ENCODE measurements at places on chromosomes 5 and 9.

GRCh38 chr5:15203376-15203775 lies 296.6 kb upstream of the FBXL7 start:
- DNase-seq = no peak

DNA sequence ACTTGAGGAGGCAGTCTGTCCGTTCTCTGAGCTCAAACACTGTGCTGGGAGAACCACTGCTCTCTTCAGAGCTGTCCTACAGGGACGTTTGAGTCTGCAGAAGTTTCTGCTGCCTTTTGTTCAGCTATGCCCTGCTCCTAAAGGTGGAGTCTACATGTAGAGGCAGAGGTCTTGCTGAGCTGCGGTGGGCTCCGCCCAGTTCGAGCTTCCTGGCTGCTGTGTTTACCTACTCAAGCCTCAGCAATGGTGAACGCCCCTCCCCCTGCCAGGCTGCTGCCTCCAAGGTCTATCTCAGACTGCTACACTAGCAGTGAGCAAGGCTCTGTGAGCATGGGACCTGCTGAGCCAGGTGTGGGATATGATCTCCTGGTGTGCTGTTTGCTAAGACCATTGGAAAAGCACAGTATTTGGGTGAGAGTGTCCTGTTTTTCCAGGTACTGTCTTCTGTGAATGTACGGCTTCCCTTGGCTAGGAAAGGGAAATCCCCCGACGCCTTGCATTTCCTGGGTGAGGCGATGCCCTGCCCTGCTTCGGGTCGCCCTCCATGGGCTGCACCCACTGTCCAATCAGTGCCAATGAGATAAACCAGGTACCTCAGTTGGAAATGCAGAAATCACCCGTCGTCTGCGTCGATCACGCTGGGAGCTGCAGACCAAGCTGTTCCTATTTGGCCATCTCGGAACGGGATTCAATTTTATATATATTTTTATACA lies 58.5 kb downstream of the CNTRL start:
- DNase-seq = no peak

DNA sequence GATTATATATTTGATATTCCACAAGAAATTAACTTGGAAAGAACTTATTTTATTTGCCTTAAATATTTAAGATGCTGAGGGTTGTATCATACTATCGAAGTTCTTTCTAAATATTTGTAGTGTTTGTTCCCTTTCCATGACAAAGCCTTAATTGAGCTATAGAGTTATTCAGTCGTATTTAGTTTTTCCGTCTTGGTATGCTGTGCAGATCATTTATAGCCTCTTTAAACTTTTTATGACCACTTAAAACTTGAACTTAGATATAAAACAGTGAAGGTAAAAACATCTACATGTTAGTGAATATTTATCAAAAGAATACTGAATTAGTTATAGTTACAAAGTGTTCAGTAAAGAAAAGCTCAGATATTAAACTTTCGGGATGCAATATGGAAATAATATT lies 74.4 kb downstream of the PARP8 start:
- no peak for DNase-seq

GRCh38 chr5:67496051-67496450 lies 299.5 kb upstream of the CD180 start:
- DNase-seq = no peak

DNA sequence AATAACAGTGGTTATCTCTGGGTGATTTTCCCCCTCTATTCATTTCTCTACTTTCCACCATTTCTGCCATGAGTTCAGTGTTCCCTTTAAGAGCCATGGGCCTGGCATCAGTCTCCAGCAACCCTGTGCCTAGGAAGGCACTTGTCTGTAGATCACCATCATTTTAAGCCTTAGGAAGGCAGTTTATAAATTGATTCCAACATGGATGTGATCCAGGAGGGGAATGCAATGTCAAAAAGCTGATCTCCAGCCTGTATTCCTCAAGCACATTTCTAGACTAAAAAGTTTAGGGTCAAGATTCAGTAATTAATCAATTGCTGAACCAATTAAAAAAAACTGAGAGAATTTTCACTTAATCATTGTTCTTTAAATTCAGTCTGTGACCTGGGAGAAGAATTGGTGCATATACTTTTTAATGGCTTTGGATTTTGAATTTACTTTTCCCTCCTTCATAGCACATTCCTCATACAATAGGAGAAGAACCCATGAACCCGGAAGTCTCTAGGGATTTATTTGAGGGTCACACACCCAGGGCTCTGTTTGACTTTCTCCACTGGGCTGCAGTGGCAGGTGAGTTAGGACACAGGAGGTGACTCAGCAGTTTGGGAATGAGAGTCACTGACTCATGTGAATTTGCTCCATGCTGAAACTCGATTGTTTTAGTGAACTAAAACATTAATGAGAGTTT lies 6.1 kb upstream of the ERMP1 start:
- DNase-seq = no peak

DNA sequence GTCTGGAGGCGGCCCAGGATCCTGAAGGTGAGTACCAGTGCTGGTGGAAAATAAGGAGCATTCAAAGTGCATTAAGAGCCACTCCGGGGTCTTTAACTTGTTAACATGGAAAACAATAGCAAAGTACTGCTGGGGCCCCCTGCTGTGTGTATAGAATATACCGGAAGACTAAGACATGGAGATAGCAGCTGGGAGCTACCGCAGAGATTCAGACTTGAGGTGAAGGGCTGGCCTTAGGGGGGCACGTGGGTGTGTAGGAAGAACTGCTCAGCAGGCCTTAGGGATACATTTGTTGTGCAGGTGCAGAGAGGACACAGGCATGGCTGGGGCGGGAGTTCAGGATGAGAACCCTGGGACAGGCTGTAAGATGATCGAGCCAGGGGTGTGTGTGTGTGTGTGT lies 1.2 kb upstream of the DMRT1 start:
- DNase-seq = no peak

DNA sequence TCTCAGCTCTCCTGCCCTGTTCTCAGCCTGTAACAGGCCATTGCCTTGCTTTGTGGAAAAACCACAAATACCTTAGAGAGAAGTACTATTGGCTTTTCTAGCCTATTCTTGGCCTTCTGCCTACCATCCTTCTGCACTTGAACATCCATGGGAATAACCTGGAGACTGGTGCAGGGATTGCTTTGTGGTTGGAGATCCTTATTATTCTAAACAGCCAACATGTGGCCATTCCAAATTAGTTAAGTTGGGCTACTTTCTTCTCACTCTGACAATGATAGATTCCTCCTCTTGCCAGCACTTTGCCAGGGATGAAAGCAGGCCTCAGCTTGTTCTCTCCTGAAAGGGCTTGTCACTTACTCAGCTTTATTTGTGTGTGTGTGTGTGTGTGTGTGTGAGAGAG lies 240.4 kb downstream of the GLIS3 start:
- DNase-seq = no peak

DNA sequence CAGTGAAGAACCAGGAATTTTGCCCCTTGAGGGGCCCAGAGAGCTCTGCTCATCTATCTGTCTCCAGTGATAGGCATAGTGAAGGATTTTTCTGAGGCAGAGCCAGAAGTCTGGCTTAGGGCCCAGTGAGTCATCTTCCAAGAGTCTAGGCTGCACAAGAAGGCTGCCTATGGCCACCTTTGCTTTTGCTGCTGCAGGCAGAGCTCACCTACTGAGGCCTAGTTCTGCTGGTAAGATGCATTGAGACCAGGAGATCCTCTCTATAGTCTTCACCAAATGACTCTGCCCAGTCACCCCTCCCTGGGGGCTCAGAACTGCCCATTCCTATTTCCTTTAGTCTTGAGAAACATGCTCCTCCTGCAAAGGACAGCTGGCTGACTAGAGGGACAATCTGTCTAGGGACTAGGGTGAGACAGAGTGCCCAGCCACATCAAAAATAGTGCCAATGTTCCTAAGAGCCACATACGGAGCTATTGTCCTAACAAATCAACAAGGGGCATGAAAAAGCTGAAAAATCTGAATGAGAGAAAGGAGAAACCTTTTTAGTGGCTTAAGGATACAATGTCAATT lies 40.3 kb upstream of the CDKN2AIPNL start:
- no peak for DNase-seq
